ENCODE measurements at places on chromosomes 2 and 18.

- no peak for DNase-seq
These were observed 53.9 kb upstream of the PXDN start for GRCh38 chr2:1798115-1798784.

- DNase-seq: peak; percentile 18
These were observed 72.5 kb downstream of the SS18 start for GRCh38 chr18:26017929-26018328.

- no peak for DNase-seq
These were observed 68.1 kb upstream of the PELI1 start for GRCh38 chr2:64212346-64212745.

DNA sequence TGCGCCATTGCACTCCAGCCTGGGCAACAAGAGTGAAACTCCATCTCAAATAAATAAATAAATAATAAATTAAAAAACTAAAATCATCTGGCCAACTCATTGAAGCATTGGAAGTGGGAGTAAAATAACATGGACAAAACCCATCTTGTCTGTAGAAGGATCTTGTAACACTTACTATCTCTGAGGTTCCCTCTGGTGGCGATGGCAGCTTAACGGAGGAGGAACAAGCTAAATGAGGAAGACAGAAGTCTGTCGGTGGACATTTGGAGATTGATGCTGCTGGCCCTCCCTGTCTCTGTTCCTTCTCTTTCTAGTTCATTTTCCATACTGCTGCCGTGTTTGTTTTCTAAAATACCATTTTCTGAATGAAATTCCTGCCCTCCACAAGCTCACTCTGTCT is 43.4 kb downstream of the ZCCHC2 start:
- no peak for DNase-seq

DNA sequence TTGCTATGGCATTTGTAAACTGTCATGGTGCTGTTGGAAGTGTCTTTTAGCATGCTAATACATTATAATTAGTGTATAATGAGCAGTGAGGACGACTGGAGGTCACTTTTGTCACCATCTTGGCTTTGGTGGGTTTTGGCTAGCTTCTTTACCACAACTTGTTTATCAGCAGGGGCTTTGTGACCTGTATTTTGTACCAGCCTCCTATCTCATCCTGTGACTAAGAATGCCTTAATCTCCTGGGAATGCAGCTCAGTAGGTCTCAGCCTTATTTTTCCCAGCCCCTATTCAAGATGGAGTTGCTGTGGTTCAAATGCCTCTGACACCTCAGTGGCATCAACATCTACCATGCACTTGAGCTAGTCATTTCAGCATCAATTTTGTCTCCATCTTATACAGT is 29.7 kb downstream of the LYPD6 start:
- DNase-seq: no peak

- no peak for DNase-seq
These were observed 599.3 kb upstream of the ZEB2 start for GRCh38 chr2:145119225-145119624.

GRCh38 chr2:190328573-190329147 is 9.0 kb upstream of the HIBCH start:
- DNase-seq: no peak

GRCh38 chr2:138365581-138365980 is 136.0 kb upstream of the SPOPL start:
- no peak for DNase-seq

- DNase-seq: no peak
These were observed 406.2 kb downstream of the SUCLG1 start for GRCh38 chr2:84052913-84053312.

DNA sequence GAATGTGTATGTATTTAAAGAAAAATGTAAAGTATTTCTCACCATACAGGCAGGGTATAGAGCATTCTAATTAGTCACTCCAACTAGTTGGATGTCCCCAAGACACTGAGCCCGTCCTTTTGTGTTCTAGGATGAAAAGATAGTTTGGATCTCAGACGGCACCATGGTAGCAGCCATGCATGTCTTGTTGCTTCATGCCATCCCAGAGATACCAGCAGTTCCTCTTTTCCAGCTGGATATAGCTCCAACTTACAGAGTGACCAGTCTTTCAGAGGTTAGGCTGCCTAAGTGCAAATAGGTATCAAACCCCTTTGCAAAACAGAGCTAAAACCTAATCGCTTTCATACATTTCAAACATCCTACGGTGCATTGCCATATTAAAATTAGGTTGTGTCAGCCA is 275.3 kb downstream of the MTX2 start:
- no peak for DNase-seq

GRCh38 chr2:109438146-109438545 is 175.6 kb downstream of the SEPTIN10 start:
- DNase-seq: no peak

DNA sequence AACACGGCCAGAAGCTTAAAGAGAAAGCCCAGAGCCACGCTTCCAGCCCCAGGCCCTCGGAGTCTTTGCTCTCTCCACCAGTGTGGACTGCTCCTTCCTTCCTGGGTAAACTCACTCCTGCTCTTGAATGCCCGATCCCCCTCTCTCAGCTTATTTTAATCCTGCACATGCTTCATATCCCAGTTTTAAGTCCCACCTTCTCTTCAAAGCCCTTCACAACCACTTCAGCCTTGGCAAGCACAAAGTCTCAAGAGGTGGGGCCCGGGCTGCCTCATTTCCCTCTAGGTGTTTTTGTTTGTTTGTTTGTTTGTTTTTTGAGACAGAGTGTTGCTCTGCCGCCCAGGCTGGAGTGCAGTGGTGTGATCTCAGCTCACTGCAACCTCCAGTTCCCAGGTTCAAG is 21.6 kb upstream of the CREG2 start:
- DNase-seq: no peak
